NCI-H1092 treated with DMSO at 0.1 percent for 48 hours (cell line): ENCODE measurements at places on chromosomes 2 and 18.

- DNase-seq, result no peak
These were observed 132.8 kb downstream of the PIK3C3 start for GRCh38 chr18:42087876-42088275.

GRCh38 chr2:223724861-223725260, 112.5 kb downstream of the AP1S3 start:
- DNase-seq, result no peak

DNA sequence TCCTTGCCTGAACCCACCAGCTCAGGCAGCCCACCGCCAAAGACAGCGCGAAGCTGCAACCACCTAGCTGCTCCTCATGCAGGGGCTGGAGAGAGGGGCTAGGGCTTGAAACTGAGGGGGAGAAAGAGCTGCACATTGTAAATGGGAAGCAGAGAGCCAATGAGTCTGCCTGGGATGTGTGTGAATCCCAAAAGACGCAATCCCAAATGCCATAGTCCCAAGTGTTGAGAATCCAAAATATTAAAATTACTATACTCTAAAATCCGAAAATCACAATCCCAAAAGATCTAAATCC, 9.4 kb downstream of the AMER3 start:
- DNase-seq, result no peak

DNA sequence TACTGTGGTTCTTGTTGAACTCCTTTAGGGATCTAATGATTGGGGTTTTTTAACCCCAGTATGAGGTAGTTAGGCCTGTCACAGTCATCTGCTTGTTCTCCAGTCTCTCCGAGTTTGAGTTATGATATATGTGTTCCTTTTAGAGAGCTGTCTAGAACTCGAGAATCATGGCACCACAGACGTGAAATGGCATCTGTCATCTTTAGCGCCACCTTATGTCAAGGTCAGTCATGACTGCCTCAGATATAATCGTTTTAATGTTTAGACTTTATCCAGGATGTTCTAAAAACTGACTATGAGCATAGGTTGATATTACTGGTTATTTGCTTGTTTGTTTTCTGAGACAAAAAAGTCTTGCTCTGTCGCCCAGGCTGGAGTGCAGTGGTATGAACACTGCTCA, 112.2 kb downstream of the CEP192 start:
- DNase-seq, result no peak

DNA sequence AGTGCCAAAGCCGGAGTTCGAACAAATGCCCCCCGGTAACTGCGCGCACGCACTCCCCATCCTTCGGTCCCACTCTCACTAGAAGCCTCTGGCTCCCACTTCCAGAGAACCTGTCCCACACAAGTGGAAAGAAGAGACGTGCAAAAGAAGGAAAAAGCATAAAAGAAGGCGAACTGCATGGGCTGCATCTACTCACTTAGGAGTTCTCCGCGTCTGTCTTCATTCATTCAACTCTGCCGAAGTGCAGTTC, 312 bp downstream of the NR4A2 start:
- peak; percentile 48 for DNase-seq

GRCh38 chr2:179454443-179455171, 190.0 kb upstream of the SESTD1 start:
- no peak for DNase-seq
